Colonic mucosa (tissue), 4 donors: ENCODE measurements at places on chromosomes 4 and X. TPM values are rescaled to one million over a fixed set of nuclear protein-coding genes. Genes with fewer than 3 reads are reported as not detected.
A peak's percentile ranks its signal among the peaks of the same experiment; 100 is the strongest.

- H3K4me3 ChIP-seq, result no peak overlapping the region
- no peaks in the 10 kb centered on the region for H3K27me3 ChIP-seq
- no peaks in the 10 kb centered on the region for H3K36me3 ChIP-seq
- H3K4me1 ChIP-seq, result no peaks in the 10 kb centered on the region
- DNase-seq, result peak; percentile 48
- H3K27ac ChIP-seq, result no peak overlapping the region
Measured at GRCh38 chr4:83362492-83363329, 28.1 kb upstream of the HPSE start.

GRCh38 chrX:44871931-44872820, 812 bp upstream of the KDM6A start:
- peak; percentile 63 for DNase-seq
- H3K4me1 ChIP-seq, result peaks cover 9% of the 10 kb centered on the region
- no peaks in the 10 kb centered on the region for H3K27me3 ChIP-seq
- peak overlapping the region; percentile 93 for H3K4me3 ChIP-seq

GRCh38 chrX:136819031-136819703, 38.4 kb upstream of the ARHGEF6 start:
- H3K36me3 ChIP-seq, result no peaks in the 10 kb centered on the region
- H3K27me3 ChIP-seq, result no peaks in the 10 kb centered on the region
- DNase-seq, result no peak
- no peak overlapping the region for H3K27ac ChIP-seq

DNA sequence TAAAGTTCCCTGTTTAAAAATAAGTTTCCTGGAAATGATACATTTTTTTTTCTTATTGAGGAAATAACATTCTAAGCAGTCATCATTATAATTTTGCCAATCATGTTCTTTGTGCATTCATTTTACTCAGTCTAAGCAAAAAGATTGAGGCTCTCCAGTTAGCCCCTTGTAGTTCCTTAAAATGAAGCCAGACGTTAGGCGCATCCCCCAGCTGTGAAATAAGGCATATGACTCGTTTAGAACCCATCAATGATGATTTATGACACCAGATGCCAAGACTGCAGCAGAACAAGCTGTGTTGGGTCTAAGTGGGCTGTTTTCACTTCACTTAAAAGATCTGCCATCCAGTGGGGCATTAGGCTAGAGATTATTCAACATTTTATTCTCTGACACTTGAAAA, 17.0 kb downstream of the PDGFC start:
- H3K27me3 ChIP-seq, result no peaks in the 10 kb centered on the region
- no peak for DNase-seq
- H3K27ac ChIP-seq, result no peak overlapping the region
- H3K36me3 ChIP-seq, result no peaks in the 10 kb centered on the region
- H3K4me3 ChIP-seq, result no peak overlapping the region

- H3K27me3 ChIP-seq, result no peaks in the 10 kb centered on the region
- H3K4me3 ChIP-seq, result no peak overlapping the region
- no peaks in the 10 kb centered on the region for H3K36me3 ChIP-seq
- H3K27ac ChIP-seq, result no peak overlapping the region
- no peak for DNase-seq
Measured at GRCh38 chr4:55609393-55609866, 17.4 kb upstream of the PDCL2 start.

- no peak overlapping the region for H3K4me3 ChIP-seq
- no peaks in the 10 kb centered on the region for H3K36me3 ChIP-seq
- no peak overlapping the region for H3K27ac ChIP-seq
- no peak for DNase-seq
Measured at GRCh38 chr4:110533590-110533910, 57.6 kb downstream of the ENPEP start.

DNA sequence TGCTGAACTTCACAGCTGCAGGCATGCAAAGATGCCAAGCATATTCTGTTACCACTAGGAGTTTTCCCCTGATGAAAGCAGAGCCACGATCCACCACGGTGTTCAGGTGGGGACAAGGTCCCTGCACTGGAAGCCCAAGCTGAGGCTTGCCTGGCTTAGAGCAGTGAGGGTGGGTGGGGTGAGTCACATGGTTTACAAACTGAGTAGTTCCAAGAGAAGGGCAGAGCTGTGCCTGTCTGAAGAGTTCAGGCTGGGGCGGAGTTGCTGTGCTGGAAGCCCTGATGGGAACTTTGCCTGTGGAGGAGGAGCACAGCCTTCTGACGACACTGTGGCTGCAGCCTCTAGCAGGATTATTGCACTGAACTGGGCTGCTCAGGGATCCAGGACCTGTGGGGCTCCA, 45.5 kb downstream of the FAM9B start:
- H3K4me1 ChIP-seq, result no peaks in the 10 kb centered on the region
- no peaks in the 10 kb centered on the region for H3K27me3 ChIP-seq
- no peak overlapping the region for H3K27ac ChIP-seq
- no peak overlapping the region for H3K4me3 ChIP-seq

- no peaks in the 10 kb centered on the region for H3K27me3 ChIP-seq
- no peak overlapping the region for H3K27ac ChIP-seq
- H3K4me1 ChIP-seq, result no peaks in the 10 kb centered on the region
- H3K36me3 ChIP-seq, result no peaks in the 10 kb centered on the region
- H3K4me3 ChIP-seq, result no peak overlapping the region
- no peak for DNase-seq
Measured at GRCh38 chr4:76858319-76858718, 39.6 kb downstream of the SOWAHB start.

CYLC1 gene
- not detected for total RNA-seq

DNA sequence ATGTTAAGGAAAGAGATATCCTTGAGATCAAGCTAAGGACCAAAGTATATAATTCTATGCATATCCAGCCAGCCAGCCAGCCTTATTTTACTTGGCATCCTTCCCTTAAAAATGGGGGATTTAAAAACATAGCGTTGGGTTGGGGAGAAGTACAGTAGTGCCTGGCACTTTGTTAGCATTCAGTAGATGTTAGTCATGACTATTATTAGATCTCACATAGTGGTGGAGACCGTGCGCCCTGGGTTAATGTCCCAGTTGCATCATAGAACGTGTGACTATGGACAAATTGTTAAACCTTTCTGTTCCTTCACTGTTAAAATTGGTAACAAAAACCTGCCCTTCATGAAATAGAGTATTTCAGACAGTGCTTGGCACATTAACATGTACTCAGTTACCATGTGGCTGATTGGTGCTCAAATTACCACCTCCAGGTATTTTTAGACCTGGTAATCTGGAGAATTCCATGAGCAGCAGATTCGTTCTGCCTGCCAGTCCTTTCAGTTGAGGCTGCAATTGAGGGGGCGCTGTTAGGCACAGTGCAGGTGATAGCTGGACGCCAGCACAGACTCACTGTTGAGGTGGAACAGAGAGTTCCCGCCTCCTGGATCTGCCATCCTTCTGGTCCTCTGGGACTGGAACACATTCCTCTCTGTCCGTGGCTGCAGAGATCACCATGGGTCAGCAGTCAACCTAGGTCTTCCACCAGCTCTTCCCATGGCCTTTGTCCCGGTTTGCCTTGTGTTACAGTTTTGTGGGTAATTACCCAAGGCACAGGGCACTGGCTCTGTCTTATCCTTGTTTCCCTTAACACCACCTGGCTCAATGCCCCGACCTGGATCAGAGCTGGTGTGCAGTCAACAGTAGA, 31.7 kb downstream of the RBBP7 start:
- no peak for DNase-seq
- no peaks in the 10 kb centered on the region for H3K4me1 ChIP-seq
- H3K36me3 ChIP-seq, result no peaks in the 10 kb centered on the region
- no peak overlapping the region for H3K4me3 ChIP-seq
- H3K27ac ChIP-seq, result no peak overlapping the region
- H3K27me3 ChIP-seq, result no peaks in the 10 kb centered on the region

DNA sequence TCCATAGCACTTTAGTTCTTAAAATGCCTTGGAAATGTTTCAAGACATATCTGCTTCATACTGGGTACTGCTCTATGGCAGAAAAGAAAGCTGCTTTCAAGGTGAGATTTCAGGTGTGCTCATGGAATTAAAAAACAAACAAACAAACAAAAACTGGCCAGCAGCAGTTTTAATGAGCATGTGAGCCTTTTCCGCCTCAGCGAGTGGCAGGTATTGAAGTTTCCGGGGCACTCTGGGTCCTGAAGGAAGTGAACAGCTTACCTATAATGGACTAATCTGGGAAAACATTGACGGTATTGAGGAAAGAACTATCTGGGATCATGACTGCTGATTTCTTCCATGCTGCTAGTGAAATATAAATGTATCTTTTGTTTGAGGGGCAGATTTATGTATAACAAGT, 194.6 kb downstream of the MAML3 start:
- H3K27me3 ChIP-seq, result no peaks in the 10 kb centered on the region
- no peaks in the 10 kb centered on the region for H3K36me3 ChIP-seq
- no peak for DNase-seq
- no peak overlapping the region for H3K27ac ChIP-seq

DNA sequence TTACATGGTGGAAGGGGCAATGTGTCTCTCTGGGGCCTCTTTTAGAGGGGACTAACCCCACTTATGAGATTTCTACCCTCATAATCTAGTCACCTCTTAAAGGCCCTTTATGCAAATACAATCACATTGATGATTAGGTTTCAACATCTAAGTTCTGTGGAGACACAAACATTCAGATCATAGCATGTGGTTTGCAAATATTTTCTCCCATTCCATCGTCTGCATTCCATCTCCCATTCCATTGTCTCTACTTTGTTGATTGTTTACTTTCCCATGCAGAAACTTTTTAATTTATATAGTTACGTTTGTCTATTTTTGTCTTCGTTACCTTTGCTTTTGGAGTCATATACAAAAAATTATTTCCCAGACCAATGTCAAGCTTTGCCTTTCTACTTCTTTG, 927.5 kb upstream of the INTU start:
- no peak overlapping the region for H3K27ac ChIP-seq
- H3K27me3 ChIP-seq, result no peaks in the 10 kb centered on the region
- H3K4me3 ChIP-seq, result no peak overlapping the region

DNA sequence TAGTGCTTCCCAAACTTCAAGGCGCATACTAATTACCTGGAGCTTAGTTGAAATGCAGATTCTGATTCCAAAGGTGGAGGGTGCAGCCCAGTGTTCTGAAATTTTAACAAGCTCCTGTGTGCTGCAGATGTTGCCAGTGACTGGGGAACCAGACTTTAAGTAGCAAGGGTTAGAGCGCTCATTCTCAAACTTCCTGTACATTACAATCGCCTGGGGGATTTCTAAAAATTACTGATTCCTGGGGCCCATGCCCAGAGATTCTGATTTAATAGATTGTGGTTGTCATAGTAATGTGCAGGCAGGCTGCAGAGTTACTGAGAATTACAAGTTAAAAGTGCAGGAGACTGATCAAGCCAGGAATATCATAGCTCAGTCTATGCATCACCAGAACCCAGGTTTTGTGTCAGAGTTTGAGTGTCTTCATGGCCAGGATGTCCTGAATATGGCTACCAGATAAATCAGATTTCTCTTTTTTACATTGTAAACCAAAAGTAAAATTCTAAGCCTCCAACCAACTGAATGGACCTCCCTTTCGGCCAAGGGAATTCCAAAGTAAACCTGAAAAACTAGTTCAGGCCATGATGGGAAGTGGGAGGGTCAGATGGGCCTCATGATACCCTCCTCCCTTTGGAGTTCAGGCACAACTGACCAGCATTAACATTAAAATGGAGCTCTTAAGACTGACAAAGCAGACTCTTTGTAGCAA, 121.6 kb downstream of the ATXN3L start:
- no peaks in the 10 kb centered on the region for H3K4me1 ChIP-seq
- DNase-seq, result no peak
- no peaks in the 10 kb centered on the region for H3K36me3 ChIP-seq
- H3K27ac ChIP-seq, result no peak overlapping the region
- H3K4me3 ChIP-seq, result no peak overlapping the region
- no peaks in the 10 kb centered on the region for H3K27me3 ChIP-seq

GRCh38 chrX:68717663-68718442, 70.4 kb downstream of the STARD8 start:
- H3K27ac ChIP-seq, result no peak overlapping the region
- DNase-seq, result no peak
- H3K36me3 ChIP-seq, result no peaks in the 10 kb centered on the region
- H3K27me3 ChIP-seq, result no peaks in the 10 kb centered on the region
- no peak overlapping the region for H3K4me3 ChIP-seq

GRCh38 chr4:34733185-34733941, 1511.0 kb downstream of the ARAP2 start:
- H3K27ac ChIP-seq, result no peak overlapping the region
- no peaks in the 10 kb centered on the region for H3K36me3 ChIP-seq
- H3K27me3 ChIP-seq, result no peaks in the 10 kb centered on the region
- H3K4me1 ChIP-seq, result no peaks in the 10 kb centered on the region
- DNase-seq, result no peak
- no peak overlapping the region for H3K4me3 ChIP-seq

CD40LG gene
- 0.44 TPM for total RNA-seq

GRCh38 chrX:106484233-106484632, 127.5 kb upstream of the RADX start:
- H3K36me3 ChIP-seq, result no peaks in the 10 kb centered on the region
- H3K4me1 ChIP-seq, result no peaks in the 10 kb centered on the region
- H3K4me3 ChIP-seq, result no peak overlapping the region
- H3K27ac ChIP-seq, result no peak overlapping the region
- H3K27me3 ChIP-seq, result no peaks in the 10 kb centered on the region

DNA sequence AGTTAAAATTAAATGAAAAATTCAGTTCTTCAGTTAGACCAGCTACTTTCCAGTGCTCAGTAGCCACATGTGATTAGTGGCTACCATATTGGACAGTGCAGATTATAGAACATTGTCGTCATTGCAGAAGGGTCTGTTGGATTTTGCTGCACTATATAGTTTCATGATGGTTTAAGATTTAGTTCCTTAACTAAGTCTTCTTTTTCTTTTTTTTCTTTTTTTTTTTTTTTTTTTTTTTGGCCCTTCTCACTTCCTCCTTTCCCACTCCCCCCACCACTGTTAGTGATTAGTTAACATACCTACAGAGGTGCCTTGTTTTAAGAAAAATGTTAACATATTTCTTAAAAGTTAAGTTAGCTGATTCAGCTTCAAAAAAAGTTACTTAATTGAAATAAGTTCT, 9.0 kb downstream of the RAB9A start:
- H3K4me1 ChIP-seq, result peaks cover 4% of the 10 kb centered on the region
- no peak overlapping the region for H3K4me3 ChIP-seq
- DNase-seq, result no peak
- H3K36me3 ChIP-seq, result no peaks in the 10 kb centered on the region
- H3K27ac ChIP-seq, result no peak overlapping the region

- H3K4me1 ChIP-seq, result no peaks in the 10 kb centered on the region
- H3K4me3 ChIP-seq, result no peak overlapping the region
- DNase-seq, result no peak
- H3K27ac ChIP-seq, result no peak overlapping the region
- no peaks in the 10 kb centered on the region for H3K27me3 ChIP-seq
Measured at GRCh38 chr4:26459054-26459755, 31.1 kb downstream of the CCKAR start.

- H3K4me1 ChIP-seq, result no peaks in the 10 kb centered on the region
- H3K27me3 ChIP-seq, result no peaks in the 10 kb centered on the region
- no peak for DNase-seq
- H3K36me3 ChIP-seq, result no peaks in the 10 kb centered on the region
- H3K27ac ChIP-seq, result no peak overlapping the region
Measured at GRCh38 chr4:17094876-17095210, 196.4 kb upstream of the LDB2 start.

DNA sequence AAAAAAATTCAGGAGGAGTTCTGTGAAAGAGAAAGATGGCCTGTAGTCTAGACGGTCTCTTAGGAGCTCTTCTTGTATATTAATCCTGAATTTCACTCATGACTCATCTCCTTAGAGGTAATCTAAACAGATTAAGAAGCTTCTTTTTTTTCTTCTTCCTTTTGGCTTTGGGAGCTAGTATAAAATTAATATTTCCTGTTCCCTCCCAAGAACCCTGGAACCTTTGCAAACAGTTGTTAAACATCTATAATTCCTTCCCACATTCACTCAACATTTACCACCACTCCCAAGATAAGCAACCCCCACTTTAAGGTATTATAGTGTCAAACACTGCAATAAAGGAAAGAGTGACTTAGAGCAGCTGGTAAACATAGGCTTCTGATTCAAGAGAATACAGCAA, 146.4 kb upstream of the EDNRA start:
- H3K36me3 ChIP-seq, result no peaks in the 10 kb centered on the region
- no peak overlapping the region for H3K4me3 ChIP-seq
- H3K27ac ChIP-seq, result peak overlapping the region; percentile 15
